ENCODE measurements at places on chromosomes 12 and 14.

DNA sequence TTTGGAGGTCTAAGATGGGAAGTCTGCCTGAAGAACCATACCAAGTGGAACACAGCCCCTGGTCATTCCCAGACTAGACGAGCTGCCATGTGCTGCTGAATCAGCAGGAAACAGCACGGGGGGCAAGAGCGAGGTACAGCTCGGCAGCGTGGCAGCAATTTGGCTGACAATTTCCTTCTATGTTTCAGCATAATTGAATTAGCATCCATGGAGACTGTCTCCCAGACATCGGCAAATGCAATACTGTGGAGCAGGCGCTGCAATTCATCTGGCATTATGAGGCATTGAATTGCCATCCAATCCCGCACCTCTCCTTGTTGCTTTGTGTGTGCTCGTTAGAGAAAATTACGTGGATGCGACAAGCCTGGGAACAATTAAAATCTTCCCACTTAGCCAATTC lies 46.0 kb upstream of the CCDC60 start:
- DNase-seq, result no peak

- DNase-seq, result no peak
Measured at GRCh38 chr12:102876883-102877282, 40.2 kb downstream of the PAH start.

GRCh38 chr12:52811191-52812072 lies 2.5 kb downstream of the KRT4 start:
- DNase-seq, result no peak

DNA sequence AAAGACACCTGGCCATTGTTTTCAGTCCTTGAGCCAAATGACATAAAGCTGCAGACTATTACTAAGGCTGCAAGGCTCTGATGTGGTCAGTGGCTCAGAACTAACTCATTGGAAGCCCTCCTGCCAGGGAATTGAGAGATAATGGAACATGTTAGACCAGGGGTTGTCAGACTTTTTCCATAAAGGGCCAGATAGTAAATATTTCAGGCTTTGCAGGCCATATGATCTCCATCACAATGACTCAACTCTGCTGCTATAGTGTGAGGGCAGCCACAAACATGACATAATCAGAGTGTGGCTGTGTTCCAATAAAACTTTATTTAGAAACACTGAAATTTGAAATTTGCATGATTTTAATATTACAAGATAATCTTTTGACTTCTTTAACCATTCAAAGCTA lies 140.3 kb downstream of the TMEM30B start:
- no peak for DNase-seq

- DNase-seq, result no peak
Measured at GRCh38 chr12:58384196-58384595, 442.8 kb downstream of the ATP23 start.

- DNase-seq, result no peak
Measured at GRCh38 chr12:124297856-124298255, 3.0 kb downstream of the RFLNA start.

GRCh38 chr14:100641274-100641860 lies 54.1 kb upstream of the BEGAIN start:
- no peak for DNase-seq

DNA sequence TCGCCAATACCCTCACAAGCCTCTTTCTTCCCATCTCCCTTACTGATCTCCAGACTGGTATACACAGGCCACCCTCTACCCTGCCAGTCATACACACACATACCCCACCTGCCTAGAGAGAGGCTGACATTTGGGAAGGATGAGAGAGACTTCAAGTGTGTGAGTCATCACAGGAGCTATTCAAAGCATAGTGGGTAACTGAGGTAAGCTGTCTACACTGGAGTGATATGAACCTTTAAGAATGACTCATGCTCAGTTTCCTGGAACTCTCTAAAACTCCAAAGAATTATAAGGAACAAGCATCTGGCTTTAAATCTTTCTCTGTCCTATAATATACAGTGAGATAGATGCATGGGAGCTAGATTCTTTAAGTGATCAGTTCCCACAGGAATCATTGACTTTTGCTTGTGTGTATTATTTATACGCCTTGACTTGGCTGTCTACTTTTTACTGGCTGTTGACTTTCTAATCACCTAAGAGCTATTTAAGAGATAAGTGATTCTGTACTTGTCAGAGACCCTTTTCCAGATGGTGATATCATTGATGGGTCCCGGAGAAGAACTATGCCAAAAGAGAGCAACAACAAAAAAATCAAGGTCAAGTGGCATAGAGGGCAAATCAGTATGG lies 5.8 kb downstream of the IGF1 start:
- DNase-seq, result no peak

DNA sequence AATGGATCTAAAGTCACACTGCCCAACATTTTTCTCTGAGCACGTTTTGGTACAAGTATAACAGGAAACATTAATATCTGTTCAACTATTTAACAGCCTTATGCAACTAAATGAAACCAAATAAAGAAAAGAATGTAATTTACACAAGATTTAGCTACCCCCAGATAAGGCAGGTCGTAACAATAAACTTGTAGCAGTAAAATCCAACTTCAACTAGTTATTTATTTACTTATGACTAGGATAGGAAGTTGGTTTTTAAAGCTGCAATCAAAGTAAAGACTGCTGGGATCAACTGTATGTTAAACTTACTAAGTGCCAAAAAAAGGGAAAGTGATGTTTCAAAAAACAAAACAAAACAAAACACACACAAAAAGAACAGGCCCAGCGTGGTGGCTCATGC lies 30.9 kb downstream of the FERMT2 start:
- DNase-seq, result no peak

DNA sequence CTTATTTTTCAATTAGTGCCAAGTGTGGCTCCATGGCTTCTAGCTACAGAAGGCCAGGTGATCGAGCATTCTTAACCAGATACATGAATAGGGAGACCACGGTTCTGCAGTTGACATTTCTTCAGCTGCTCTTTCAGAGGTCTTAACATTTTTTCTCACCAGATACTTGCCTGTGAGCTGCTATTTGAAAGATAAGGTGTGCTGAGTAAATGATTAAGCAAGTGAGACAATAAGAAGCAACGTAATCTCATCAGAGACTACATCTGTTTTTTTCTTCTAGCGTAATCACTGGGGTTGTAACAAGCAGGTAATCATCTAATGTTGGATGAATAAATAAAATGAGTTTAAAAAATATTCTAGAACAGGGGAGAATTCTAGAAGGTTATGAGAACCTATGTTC lies 912.9 kb downstream of the DIO2 start:
- no peak for DNase-seq

- DNase-seq, result no peak
Measured at GRCh38 chr14:43735932-43736331, 771.2 kb downstream of the FSCB start.

- no peak for DNase-seq
Measured at GRCh38 chr12:7497661-7498060, 5.9 kb downstream of the CD163 start.

DNA sequence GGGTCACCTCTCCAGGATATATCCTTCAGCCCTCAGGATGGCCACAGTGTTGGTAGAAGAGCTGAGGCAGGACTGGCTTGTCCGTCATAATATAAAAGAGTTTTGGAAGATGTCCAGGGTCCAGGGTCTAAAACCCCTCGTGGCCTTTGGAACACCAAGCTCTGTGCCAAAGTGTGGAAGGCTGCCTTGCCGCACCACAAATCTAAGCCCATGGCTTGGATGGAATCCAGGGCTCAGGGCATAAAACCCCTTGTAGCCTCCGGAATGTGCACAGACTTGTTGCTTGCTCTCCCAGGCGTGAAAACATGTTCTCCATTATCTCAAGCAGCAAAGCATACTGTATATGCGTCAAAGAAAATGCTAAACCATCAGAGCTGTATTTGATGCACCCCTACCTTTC lies 46.7 kb downstream of the TNFAIP2 start:
- DNase-seq, result no peak

GRCh38 chr12:14283489-14284144 lies 81.9 kb upstream of the ATF7IP start:
- no peak for DNase-seq

DNA sequence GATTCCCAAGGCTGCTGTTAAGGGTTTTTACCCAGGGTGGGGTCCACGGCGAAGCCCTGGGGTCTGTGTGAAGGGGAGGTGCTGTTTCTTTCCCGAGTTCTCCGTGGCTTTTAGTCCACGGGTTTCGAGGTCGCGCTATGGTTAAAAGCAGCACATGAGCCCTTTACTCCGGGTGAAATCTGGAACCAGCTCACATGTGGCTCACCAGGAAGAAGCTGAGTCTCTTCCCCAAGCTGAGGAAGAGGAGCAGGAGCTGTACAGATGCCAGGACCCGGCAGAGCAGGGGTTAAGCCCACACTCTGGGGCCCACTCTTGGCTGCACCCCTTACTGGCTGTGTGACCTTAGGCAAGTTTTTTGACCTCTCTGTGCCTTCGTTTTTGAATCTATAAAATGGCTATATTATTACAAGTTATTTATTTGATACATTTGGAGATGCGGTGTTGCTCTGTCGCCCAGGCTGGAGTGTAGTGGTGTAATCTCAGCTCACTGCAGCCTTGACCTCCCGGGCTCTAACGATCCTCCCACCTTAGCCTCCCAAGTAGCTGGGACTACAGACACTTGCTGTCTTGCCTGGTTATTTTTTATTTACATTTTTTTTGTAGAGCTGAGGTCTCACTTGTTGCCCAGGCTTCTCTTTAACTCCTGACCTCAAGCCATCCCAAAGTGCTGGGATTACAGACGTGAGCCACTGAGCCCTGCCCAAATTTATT lies 266.3 kb downstream of the AACS start:
- no peak for DNase-seq

GRCh38 chr14:35989736-35990135 lies 163.6 kb downstream of the BRMS1L start:
- DNase-seq, result no peak

DNA sequence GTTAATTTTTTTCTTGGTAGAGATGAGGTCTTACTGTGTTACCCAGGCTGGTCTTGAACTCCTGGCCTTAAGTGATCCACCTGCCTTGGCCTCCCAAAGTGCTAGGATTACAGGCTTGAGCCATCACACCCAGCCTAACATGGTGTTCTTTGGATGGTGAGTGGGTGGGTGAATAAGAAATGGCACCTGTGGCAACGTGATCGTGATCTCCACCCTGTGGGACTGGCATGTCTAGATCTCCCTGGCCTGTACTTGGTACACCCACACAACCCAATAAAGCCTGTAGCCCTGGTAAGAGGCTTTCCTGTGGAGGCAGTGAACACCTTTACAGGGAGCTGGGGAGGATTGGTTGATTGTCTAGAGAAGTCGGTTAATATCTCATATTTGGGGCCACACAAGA lies 25.2 kb downstream of the SYNE2 start:
- no peak for DNase-seq

DNA sequence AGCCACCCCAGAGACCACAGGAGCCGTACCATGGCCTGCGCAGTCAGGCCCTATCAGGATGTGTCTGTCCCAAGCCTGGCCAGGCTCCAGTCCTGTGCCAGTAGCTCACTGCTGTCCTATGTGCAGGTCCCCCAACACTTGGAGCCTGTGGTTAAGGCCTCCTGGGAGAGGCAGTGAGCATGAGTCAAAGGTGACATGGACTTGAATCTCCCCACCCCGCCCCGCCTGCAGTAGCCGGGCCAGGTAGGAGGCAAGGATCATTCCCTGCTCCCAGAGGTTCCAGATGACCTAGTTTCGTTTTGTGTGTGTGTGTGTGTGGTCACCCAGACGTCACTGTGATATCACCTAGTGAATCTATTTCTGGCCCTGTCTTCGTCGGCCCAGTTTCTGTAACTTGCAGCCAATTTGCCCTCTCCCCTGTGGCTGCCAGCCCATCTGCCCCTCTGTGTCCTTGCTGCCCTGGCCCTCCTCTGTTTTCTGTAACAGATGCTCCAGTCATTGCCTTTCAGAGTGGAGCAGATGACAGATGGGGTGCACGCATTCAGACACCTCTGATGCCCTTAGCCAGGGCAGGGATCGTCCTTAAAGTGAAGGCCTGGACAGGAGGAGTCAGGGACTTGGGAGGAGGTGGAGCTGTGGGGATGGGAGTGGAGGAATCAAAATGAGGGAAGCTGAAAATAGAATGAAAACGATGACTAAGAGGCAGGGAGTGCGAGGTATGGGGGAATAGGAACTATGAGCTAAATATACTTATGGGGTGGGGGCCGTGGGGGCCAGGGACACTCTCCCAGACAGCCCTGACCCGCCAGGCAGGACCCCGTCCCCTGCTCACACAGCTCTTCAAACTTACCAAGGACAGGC lies 37.4 kb downstream of the SLC6A12 start:
- DNase-seq, result no peak

- DNase-seq, result no peak
Measured at GRCh38 chr14:35340616-35341453, 48.7 kb downstream of the PSMA6 start.

GRCh38 chr12:56927281-56927680 lies 6.9 kb downstream of the SDR9C7 start:
- DNase-seq, result no peak

DNA sequence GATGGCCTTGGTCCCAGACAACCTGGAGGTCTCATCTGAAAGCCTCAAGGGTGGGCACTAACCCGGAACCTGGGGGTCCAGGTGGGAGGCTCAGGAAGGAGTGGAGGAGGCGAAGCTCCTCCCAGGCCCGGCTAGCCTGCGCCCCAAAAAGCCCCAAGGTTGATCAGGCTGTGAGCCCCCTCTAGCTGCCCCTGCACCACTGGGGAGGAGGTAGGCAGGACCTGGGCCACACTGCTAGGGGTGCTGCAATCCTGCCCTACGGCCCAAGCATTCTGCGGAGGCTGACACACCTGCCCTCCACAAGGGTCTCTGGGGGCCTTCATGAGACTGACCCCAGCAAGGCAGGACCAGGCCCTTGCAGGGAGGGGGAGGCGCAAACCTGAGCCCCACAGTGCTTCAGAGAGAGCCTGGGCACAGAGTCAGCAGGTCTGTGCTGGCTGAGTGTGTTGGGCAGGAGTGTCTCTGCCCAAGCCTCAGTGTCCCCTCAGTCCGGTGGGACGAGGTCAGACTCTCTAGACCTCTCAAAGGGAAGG lies 51.9 kb downstream of the CCDC85C start:
- no peak for DNase-seq

- DNase-seq, result no peak
Measured at GRCh38 chr12:52975820-52976573, 27.1 kb downstream of the KRT18 start.

DNA sequence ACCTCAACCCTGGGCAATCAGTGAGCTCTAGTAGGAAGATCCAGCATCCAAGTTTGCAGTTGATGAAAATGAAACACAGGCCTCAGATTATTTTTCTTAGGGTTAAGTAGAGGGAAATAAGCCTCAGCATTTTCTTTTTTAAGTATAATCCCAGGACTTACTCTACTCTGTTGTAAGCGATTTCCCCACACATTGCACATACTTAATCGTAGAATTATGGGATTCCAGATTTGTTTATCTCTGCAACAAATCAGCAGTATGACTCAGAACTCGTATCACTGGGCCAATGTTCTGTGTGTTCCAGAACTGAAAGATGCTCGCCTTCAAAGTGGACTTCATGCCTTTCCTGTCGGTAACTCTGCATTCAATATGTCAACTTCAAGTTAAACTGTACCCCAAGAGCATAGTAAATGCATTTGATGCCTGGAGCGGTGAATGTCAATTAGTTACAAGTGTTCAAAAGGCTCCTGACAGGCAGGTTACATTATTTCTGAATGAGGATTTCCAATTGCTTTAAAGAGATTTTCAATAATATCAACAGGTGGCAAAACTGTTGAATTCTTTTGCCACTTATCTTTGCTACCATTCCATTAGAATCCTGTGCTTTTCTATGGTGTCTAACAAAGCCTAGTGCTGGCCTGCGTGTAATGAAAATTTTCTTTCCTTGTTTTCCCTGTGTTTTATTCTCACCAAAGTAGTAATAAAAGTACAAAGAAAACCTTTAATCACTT lies 323.8 kb upstream of the SYT1 start:
- DNase-seq, result no peak

- DNase-seq, result no peak
Measured at GRCh38 chr14:96345669-96346068, 17.5 kb downstream of the ATG2B start.

Measured in T-helper 9 cell (primary cell).